ENCODE measurements at places on chromosomes 4 and X.

DNA sequence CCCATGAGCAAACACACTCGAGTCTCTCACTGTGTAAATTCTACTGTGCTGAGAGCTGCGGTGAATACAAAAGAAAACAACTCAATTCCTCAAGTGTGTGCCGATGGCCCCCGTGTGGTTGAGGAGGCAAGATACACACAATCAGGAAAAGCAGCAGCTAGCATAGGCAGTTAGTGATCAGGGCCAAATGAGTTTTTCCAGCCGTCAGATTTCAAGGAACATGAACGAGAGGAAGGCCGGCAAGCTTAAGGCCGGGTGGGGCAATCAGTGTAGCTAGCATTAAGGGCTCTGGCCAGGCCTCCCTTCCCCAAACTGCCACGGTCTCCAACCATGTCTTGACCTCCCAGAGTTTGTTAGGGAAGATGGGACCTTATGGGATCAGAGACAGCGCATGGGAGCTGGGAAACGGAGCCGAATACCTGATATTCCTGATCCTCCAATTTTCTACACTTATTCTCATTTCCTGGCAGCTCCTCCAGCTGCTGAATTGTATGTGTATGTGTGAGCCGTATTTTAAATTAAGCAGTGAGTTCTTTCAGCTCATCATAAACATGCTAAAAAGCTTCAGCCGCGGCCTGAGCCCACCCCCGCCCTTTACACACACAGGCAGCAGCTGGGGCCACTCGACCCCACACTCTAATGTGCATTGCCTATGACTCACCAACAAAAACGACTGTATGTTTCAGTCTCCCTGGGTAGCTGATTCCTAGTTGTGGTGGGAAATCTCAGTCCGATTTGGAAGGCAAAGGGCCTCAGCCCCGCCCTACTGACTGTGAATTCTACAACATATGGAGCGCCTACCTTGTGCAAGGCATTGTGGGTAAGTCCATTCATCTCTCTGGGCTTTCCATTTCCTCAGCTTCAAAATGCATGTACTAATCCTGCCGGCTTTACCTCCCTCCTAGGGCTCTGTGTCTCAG, 59.9 kb downstream of the RTL9 start:
- peak; percentile 24 for DNase-seq

DNA sequence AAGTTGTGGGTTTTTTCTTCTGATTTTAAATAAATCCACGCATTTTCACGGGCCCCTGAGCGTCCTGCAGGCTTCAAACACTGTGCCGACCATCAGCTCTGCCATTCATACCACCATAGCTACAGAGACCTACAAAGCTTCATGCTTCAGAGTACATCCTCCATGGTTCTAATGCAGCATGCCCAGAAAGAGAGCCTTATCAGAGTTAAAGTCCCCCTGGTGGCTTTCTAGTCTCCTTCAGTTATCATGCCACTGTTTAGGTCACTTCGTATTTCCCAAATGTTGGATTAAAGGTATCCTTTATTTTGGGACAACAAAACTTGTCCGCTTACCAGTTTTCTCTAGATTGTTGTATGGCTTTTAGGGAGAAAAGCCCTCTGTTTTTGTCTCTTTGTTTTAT, 66.7 kb upstream of the VCX2 start:
- DNase-seq, result no peak

DNA sequence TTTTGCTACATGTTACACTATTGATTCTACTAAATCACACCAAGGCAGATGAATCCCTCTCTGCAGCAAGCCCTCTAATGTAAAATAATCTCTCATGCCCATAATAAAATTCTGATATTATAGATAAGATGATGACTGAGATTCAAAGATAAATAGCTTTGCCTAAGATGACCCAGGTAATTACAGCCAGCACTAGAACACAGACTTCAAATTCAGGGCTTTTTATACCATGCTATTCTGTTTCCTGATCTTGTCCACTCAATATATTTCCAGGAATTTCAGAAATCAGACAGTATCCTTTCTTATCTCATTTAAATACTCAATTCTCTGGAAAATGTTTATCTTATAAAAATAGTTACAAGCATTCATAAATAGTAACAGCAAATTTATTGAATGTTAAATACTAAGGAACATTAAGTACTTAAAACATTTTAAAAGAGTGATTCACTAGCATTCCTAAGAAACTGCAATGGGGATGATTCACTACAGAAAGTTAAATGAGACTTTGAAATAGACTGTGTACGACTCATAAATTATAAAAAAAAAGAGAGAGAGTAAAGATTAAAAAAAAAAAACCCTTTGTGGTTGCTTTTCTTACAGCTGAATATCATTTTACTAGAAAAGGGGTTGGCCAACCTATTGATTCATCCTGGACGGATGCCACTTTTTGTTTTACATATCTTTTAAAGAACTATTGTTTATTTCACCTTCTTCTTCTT, 45.8 kb upstream of the IL21 start:
- DNase-seq, result no peak

DNA sequence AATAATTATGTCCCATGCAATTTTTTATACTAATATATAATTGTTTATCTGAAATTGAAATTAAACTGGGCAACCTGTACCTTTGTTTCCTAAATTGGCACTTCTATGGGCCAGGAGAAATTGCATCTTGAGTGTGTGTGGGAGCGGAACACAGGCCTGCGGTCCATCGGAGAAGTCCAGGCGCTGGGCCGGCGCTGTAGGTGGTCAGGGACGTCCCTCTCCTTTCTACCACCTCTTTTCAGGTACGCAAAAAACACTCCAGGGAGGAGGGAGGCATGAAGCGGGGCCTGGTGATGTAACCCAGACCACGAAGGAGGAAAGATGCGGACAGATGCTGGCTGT, 717 bp downstream of the MGAT4D start:
- no peak for DNase-seq
